ENCODE measurements at places on chromosomes 3 and 15.

DNA sequence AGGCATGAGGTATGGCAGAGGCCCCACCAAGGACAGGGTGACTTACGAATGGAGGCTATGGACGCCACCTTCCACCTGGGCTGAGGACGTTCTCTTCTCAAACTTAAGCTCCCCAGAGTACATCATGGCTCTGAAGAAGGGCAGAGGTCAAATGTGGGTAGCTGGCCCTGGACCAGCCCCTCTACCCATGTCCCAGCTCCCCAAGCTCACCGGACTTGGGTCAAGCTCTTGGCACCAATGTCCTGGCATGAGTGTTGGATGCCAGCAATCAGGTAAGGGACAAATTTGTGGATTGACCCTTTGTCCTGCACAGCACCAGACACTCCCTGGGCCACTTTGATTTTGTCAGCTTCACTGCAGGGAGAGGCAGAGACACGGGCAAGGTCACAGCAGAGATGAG lies 2.5 kb downstream of the NDUFAF3 start:
- DNase-seq, result no peak

DNA sequence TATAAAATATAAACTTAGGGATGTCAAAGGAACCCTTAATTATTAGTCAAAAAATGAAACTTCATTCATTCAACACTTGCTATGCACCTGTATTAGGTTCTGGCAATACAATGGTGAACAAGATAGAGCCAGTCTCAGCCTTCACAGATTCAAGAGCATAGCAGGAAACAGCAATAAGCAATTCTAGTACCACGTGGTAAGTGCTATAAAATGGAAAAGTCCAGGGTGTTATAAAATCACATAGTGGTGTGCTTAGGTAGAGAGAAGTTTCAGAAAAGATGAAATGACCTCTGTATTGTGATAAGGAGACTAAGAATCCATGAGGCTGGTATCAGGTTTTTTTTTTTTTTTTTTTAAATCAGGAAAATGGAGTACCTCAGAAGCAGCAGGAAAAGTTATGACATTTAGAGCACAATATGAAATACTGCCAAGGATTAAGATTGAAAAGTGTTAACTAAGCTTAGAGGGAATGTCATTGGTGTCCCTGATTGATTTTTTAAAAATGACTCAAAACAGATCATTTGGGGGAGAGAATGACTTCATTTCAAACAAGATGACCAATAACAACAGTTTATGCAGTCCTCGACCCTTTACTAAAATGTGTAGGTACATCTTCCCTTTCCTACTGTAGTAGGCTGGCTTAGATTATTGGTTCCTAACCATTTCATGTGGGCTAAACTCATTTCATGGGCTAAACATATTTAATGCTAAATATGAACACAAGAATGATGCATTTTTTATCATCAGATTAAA lies 5.0 kb downstream of the TOMM70 start:
- DNase-seq, result no peak

DNA sequence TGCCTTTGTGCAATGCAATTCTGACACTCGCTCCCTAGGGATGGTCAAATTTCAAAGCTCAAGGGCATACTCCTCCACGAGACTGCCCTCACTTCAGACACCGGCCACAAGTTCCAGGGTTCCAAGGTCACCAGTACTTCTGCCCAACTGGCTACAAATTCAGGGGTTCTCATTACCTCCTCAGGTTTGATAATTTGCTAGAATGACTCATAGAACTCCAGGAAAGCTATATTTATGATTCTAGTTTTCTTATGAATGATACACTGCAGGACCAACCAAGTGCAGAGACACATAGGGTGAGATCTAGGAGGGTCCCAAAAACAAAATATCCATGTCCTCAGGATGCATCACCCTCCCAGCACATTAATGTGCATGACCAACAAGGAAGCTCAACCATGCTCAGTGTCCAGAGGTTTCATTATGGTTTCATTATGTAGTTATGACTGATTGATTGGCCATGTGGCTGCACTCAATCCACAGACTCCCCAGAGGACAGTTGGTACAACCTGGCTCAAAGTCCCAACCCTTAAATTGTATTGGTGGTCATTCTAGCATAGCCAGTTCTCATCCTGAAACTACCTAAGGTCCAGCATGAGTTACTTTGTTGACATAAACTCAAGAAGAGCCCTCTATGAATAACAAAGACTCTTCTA lies 170.4 kb upstream of the LRRN1 start:
- DNase-seq, result no peak

DNA sequence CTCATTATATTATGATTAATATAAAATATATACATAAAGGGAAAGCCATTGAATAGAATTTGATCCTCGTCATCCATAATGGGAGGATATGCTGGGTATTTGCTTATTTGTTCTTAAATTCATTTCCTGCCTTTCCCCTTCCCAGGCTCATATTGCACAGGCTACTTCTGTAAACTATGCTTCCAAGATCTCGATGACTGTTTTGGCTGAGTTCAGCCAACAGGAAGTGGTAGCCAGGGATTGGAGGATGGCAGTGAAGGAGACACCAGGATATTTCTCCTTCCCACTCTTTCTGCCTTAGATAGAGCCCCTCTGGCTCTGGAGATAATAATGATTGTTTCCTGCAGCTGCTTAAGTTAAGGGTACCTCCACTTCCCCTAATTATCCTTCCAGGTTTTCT lies 44.3 kb upstream of the DYNC1LI1 start:
- no peak for DNase-seq

DNA sequence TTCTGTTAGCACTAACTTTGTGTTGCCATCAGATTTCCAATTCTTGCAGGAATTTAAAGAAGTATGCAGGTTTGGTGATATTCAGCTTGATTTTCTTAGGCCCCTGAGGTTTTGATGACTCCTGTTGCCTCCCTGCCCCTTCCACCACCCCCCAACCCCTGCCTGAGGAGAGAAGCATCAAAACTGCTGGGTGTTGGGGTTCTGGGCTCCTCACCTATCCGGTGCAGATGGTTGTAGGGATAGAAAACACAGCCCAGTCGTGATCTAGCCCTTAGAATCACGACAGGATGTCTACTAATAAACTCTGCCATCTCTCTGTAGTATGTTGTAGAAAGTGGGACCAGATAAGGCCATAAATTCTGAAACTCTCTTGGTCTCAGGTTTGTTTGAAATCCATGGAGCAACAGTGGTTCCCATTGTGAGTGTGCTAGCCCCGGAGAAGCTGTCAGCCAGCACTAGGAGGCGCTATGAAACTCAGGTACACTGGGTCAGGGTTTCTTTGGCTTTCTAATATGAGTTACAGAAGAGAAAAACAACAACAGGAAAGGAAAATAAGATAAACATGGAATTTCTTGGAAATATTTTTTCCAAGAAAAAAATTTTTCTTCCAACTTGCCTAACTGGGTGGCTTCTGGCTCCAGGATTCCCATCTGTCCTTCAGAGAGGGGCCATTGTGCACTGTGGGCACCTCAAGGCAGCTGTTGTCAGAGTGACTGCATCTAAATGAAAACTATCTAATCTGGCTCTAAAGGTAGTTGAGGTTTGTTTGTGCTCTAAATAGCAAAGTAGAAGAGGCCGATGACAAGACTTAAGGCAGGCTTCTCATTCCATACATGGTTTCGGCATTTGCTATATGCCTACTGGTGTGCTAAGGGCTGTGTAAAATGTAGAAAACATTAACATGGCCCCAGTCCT lies 8.7 kb downstream of the SRP14 start:
- DNase-seq, result no peak

- DNase-seq, result peak; percentile 7
Measured at GRCh38 chr3:187016639-187017345, 86.5 kb downstream of the ST6GAL1 start.
